ENCODE measurements at places on chromosomes 2 and 18.

GRCh38 chr18:44936485-44936884, 255.8 kb downstream of the SETBP1 start:
- no peak for DNase-seq

GRCh38 chr2:69979902-69980807, 18.7 kb upstream of the ASPRV1 start:
- DNase-seq = peak; percentile 33

DNA sequence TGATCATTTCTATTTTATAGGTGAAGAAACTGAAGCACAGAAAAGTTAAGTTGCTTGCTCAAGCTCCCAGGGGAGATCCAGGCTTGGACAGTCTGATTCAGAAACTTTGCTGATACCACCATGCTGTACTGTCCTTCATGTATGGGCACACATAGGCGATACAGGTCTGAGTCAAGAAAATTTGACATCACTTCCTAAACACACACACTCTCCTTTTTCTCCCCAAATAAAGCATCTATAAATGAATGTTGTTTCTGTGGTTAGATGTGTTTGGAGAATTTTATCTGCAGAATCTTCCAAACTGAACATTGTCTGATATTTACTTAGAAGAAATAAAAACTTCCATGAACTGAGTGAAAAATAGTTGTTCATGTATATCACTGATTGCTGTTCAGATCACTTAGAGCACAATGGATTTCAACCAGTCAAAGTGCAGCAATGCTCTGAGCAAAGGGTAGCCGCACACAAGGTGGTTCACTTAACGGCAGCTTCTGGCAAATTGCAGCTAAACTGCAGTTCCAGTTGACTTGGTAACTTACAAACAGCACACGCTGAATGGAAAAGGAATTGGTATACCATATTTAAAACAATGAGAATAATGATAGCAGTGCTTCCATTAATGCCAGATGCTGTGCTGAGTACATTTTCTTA, 10.0 kb upstream of the AGFG1 start:
- peak; percentile 14 for DNase-seq

- DNase-seq = no peak
Observed at GRCh38 chr2:189638301-189639006, 22.8 kb upstream of the ASNSD1 start.

- peak; percentile 92 for DNase-seq
Observed at GRCh38 chr18:68275616-68276015, 439.3 kb downstream of the TMX3 start.

DNA sequence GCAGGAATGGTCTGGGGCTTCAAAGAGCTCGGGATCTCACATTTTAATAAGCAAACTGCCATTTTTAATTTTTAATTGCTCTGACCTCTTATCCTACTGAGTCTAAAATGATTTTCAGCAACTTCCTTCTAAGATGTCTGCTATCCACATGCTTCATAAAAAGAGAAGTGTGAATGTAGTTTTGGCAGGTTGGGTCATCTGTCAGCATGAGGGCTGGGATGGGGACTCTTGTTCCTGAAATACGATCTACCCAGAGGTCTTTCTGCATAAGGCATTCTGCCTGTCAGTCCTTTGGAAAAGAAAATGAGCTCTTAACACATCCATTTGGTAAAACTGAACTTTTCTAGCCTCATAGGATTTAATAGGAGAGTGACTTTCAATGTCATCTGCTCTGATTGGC, 252.8 kb upstream of the APCDD1 start:
- no peak for DNase-seq

DNA sequence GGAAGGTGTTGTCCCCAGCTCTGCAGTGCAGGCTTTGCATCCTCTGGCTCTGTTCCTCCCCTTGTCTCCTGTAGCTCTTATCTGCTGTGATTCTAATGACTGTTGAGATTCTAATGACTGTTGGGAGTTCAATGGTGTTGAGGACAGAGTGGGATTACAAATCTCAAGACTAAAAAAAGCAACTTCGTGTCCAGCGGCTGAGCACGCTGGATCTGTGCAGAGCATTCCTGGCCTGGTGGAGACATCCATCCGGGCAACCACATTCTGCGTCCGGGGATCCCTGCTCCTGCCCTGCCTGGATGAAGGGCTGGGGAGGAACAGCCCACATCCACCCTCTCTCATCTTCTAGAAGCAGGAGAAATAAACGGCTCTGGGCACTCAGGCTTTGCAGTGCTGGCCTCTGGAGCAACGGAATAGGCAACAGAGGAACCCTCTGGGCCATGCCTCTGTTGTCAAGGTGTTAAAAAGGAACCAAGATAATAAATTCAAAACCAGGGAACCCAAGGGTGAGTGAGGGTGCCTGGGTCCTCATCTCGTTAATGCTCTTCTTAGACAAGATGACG, 106.7 kb upstream of the ASB18 start:
- DNase-seq = no peak

GRCh38 chr2:84556190-84556589, 39.9 kb downstream of the DNAH6 start:
- no peak for DNase-seq

DNA sequence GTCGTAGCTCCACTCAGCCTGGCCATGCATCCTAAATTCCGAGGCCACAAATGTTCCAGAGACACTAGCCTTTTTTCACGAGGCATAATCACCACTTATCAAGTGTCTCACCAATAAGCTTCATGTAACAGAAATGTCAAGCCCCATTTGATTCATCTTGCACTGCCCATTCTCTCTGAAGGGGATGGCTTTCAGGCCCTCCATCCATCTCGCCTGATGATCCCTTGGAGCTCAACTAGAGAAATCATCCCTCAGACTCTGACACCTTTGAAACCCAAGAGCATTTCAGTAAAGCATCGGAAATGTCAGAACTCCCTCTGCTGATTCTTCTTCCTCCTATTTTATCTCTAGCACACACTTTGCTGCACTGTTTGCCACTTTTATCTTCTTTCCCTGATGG, 91.7 kb downstream of the DCC start:
- DNase-seq = no peak

DNA sequence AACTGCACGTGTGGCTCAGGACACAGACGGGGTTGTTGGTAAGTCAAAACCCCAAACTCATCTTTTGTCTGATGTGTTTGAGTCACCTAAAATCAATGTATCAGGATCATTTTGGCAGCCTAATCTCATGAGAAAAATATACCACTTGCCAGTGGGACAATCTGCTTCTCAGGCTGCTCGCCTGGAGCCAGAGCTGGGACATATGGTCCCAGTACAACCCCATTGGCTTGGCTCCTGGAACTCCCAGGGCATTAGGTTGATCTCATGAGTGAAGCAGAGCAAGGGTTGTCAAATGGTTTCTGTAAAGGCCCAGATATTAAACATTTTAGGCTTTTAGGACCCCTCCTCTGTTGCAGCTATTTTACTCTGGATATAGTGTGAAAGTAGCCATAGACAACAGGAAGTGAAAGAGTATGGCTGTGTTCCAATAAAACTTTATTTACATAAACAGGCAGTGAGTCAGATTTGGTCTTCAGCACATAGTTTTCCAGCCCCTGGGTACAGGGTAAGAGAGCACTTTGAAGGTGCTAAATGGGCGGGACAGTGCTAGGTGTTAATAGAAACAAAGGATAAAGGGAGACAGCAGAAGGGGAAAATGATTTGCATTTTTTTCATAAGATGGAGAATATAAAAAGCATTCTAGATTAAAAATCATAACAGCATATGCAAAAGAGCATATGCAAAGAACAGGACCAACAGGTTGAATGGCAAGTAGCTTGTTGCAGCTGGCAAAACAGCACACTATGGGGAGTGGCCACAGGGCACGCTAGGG, 290.8 kb downstream of the KCNS3 start:
- no peak for DNase-seq

GRCh38 chr18:49561289-49562193, at the start of gene LIPG:
Gene LIPG, plus strand, starts transcription at chr18:49562057. Its CDS starts 252 bp downstream, at chr18:49562309.
- peak; percentile 49 for DNase-seq

- no peak for DNase-seq
Observed at GRCh38 chr2:96763511-96764252, 3.0 kb downstream of the CNNM4 start.

- DNase-seq = peak; percentile 74
Observed at GRCh38 chr2:62550461-62550860, 44.5 kb upstream of the TMEM17 start.

DNA sequence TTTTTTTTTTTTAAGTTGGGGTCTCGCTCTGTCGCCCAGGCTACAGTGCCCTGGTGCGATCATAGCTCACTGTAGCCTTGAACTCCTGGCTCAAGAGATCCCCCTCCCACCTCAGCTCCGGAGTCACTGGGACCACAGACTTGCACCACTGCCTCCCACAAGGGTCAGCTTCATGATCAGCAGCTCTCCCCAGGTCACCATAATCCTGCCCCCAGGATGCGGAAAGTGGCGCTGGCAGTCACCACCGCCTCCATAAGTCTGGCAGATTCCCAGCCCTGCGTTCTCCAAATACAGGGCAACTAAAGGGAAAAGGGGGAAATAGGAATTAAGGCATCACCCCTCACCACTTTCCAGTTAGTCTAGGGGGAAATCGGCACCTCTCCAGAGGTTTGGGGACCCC, 5.2 kb upstream of the ARID5A start:
- no peak for DNase-seq

- no peak for DNase-seq
Observed at GRCh38 chr2:224360801-224361251, 41.1 kb downstream of the FAM124B start.

GRCh38 chr2:200406379-200406778, 99.9 kb downstream of the SPATS2L start:
- DNase-seq = no peak

All from fibroblast of skin of back (primary cell).